ENCODE measurements at places on chromosomes 7 and 10. TPM values are rescaled to one million over a fixed set of nuclear protein-coding genes. Genes with fewer than 3 reads are reported as not detected.

The COL1A2 gene
- total RNA-seq: 6,748 TPM

DNA sequence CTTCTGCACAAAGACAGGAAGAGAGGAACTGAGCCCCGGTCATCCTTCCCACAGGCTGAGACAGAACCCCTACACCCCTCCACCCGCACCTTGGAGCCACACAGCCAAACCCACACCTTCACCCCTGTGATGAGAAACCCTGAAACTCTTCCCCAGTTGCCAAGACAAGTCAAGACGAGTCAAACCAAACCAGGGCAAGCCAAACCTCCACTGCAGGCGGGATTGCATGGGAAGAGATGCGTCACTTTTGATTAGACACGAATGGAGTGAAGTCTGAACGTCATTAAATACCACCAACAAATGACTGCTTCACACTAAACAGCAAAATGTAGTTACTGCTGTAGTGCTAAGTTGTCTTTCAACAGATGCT lies 73.8 kb downstream of the PRPF18 start:
- H3K36me3 ChIP-seq: peaks cover 82% of the 10 kb centered on the region
- H3K4me1 ChIP-seq: peaks cover 24% of the 10 kb centered on the region
- H3K27ac ChIP-seq: peak overlapping the region; percentile 43
- H3K4me3 ChIP-seq: no peak overlapping the region
- no peaks in the 10 kb centered on the region for H3K27me3 ChIP-seq
- DNase-seq: peak; percentile 72

- no peak overlapping the region for H3K4me3 ChIP-seq
- DNase-seq: peak; percentile 87
- H3K36me3 ChIP-seq: no peaks in the 10 kb centered on the region
- H3K27ac ChIP-seq: peak overlapping the region; percentile 51
- H3K4me1 ChIP-seq: peaks cover 20% of the 10 kb centered on the region
Observed at GRCh38 chr10:28326516-28327490, 23.9 kb upstream of the MPP7 start.

DNA sequence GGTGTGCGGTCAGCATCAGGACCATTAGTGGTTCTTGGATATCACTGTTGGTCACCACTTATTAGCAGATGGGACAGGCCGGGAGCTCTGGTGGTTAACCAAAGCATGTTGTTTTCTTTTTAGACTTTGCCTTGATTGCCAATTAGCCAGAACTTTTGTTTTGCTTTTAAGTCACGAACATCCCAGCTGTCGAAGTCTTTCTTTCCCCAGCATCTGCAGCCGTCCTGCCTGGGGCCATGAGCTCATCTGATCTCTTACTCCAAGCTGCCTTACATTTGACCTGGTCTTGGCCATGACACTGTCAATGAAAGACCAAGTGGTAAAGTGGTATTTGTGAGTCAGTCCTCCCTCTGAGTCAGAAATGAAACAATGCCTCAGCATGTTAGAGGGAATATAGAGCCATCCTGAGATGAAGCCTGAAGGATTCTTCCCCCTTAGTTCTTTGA lies 53.9 kb upstream of the CREB5 start:
- H3K4me3 ChIP-seq: no peak overlapping the region
- H3K4me1 ChIP-seq: peaks cover 19% of the 10 kb centered on the region
- no peaks in the 10 kb centered on the region for H3K36me3 ChIP-seq
